ENCODE measurements at places on chromosomes 13 and 19. TPM values are rescaled to one million over a fixed set of nuclear protein-coding genes. Genes with fewer than 3 reads are reported as not detected.

DNA sequence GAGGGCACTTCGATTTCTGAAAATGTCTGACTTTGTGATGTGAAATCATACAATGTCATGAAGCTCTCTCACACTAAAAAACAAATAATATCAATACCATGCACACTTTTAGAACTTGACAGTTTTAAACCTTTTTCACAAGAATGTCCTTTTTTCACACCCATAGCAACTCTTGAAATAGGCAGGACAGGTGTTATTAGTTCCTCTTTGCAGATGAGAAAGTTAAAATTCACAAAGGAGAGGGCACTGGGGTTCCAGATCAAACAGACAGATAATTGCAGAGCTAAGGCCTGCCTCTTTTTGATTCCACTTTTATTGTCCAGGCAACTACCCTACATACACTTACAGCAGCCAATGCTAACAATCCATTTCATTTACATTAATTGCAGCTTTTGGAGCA is 142.8 kb downstream of the KLF12 start:
- H3K4me3 ChIP-seq = no peak overlapping the region
- no peaks in the 10 kb centered on the region for H3K4me1 ChIP-seq
- DNase-seq = no peak
- no peak overlapping the region for H3K27ac ChIP-seq

- H3K4me3 ChIP-seq = peak overlapping the region; percentile 34
- H3K27ac ChIP-seq = peak overlapping the region; percentile 59
- peak; percentile 65 for DNase-seq
- peaks cover 23% of the 10 kb centered on the region for H3K4me1 ChIP-seq
- H3K27me3 ChIP-seq = peaks cover 72% of the 10 kb centered on the region
Measured at GRCh38 chr19:46489445-46490272, 6.0 kb downstream of the PNMA8B start.

DNA sequence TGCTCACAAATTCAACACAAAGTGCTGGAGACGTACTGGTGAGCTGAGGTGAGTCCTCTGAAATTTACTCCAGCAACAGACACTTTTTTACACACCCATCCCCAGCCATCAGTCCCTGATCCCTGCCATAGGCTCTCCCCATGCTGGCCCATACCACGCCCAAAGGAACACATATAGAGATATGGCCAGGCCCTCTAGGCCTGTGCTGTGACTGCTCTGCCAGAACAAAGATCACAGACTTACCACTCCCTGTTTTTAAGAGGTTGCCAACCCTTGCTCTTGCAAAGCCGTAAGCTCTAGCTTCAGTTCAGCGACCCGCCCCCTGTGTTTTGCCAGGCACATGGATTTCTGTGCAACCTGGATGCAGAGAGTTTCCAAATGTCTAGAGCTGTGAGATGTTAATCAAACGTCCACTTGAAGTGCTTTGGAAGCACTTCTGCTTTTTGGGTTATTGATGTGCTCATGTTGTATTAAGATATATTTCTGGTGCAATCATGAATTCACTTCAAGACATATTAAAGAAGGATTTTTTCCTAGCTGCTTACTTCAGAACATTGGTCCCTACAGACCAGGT is 59.7 kb downstream of the DLEU7 start:
- no peak overlapping the region for H3K4me3 ChIP-seq
- H3K4me1 ChIP-seq = no peaks in the 10 kb centered on the region
- H3K27me3 ChIP-seq = no peaks in the 10 kb centered on the region
- DNase-seq = no peak
- no peak overlapping the region for H3K27ac ChIP-seq

DNA sequence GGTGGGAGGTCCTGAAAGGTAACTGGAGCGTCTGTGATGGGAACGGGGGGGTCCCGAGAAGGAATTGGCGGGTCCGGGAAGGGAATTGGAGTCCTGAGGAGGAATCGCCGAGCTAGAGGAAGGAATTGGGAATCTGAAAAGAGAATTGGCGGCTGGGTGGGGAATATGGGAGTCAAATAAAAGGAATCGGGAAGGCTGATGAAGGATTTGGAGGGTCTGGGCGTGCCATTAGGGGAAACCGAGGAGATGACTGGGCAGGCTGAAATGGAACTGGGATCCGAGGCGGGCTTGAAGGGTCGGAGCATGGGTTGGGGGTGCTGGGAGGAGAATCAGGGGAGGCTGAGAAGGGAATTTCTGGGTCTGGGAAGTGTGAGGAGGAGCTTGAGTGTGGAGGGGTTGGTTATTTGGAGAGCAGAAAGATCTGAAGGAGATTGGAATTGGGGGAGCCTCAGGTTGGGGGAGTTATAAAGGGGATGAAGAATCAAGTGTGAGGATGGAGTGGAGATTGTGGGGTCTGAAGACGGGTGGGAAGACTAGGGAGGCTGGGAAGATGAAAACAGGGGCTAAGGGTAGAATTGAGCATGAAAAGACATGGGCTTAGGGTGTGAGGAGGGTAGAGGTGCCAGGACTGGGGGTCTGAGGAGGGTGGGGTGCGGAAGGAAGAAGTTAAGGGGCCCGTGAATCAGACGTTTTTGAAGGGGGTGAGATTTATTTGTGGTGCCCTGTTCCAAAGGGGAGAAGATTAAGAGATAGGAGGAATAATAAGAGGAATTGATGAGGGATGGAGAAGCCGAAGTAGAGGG is 718 bp downstream of the ACTN4 start:
- H3K4me1 ChIP-seq = peaks cover 45% of the 10 kb centered on the region
- no peak for DNase-seq
- H3K27me3 ChIP-seq = no peaks in the 10 kb centered on the region
- H3K27ac ChIP-seq = peak overlapping the region; percentile 88

DNA sequence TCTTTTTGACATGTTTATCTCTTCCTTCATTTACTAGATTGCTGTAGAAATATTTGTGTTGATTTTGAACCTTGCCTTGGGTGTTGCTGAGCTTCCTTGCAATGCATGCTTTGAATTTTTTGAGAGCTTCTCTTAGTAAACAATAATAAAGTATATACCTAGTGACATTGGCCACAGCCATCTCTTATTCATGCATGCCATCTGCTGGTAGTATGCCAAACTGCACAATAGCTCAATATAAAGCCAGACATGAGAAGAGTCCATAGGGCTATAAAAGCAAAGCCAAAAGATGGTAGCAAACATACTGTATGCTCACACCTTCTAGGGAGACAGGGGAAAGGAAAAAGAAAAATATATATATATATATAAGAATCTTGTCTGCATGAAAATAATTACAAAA is 18.9 kb upstream of the ZSCAN5A start:
- DNase-seq = no peak
- H3K36me3 ChIP-seq = no peaks in the 10 kb centered on the region
- H3K27ac ChIP-seq = no peak overlapping the region
- no peaks in the 10 kb centered on the region for H3K4me1 ChIP-seq

GRCh38 chr19:19550485-19550929 is 12.4 kb downstream of the CILP2 start:
- H3K4me3 ChIP-seq = no peak overlapping the region
- H3K27me3 ChIP-seq = peaks cover 32% of the 10 kb centered on the region
- H3K4me1 ChIP-seq = no peaks in the 10 kb centered on the region
- no peaks in the 10 kb centered on the region for H3K36me3 ChIP-seq
- no peak overlapping the region for H3K27ac ChIP-seq
- no peak for DNase-seq

The CABP5 gene
- total RNA-seq = not detected

The ZNF730 gene
- total RNA-seq = 0.74 TPM
